ENCODE measurements at places on chromosomes 5 and 9.

- DNase-seq: no peak
Measured at GRCh38 chr5:124678468-124678867, 68.0 kb downstream of the ZNF608 start.

DNA sequence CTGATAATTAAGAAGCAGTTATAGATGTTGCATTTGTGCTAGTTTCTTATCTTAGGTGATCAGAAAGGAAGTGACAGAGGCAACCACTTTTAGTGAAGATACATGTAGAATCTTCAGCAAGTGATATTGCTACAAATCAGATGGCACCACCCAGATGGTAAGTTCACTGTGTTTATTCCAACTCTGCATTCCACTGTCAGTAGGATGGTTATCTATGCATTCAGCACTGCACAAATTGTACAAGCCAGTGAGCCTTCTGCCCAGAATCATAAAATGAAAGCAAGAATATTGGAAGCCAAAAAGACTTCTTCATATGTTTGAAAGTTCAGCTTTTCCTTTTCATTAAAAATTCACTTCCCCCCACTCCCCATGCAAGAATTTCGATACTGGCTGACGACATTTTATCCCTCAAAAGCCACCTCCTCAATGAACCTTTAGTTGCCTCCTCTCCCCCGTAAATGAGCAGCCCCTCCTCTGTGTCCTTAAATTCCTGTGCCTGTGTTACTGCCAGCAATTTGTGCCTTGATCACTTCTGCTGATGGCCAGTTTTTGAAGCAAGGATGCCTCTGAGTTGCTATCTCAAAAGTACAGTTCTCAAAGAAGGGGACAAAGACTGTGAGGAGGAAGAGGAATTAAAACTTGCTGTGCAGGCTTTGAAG is 91.6 kb downstream of the ZSWIM6 start:
- DNase-seq: no peak

- no peak for DNase-seq
Measured at GRCh38 chr9:91433180-91433579, 9.5 kb upstream of the NFIL3 start.

DNA sequence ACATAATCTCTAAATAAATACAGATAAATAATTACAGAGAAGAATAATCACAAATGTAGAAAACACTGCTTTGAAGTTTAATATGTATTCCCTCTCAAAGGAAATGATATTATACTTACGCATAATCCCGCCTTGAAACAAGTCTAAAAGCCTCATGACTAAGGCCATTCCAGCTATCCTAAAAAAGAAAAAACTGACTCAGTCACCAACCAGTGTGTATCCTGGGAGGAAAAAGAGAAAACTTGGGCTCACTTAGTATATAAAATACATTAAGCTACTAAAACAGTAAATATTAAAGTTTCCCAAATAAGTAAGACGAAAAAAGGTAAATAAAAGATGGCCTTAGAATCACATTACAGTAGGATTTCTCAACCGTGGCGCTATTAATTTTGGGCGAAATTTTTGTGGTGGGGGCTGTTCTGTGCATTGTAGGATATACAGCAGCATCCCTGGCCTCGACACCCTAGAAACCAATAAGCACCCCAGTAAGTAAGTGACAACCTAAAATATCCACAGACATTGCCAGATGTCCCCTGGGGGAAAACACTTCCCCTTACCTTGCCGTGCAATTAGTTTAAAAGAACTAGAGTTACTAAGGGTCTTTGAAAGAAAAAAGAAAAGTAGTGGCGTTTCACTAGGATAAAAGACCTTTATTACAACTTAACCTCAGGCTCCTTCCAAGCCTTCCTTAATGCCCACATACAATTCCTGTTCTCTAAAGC is 1.1 kb downstream of the HSPA9 start:
- no peak for DNase-seq

- DNase-seq: no peak
Measured at GRCh38 chr5:144352732-144353317, 182.2 kb downstream of the KCTD16 start.

- DNase-seq: no peak
Measured at GRCh38 chr5:142692321-142692894, 6.5 kb upstream of the FGF1 start.

DNA sequence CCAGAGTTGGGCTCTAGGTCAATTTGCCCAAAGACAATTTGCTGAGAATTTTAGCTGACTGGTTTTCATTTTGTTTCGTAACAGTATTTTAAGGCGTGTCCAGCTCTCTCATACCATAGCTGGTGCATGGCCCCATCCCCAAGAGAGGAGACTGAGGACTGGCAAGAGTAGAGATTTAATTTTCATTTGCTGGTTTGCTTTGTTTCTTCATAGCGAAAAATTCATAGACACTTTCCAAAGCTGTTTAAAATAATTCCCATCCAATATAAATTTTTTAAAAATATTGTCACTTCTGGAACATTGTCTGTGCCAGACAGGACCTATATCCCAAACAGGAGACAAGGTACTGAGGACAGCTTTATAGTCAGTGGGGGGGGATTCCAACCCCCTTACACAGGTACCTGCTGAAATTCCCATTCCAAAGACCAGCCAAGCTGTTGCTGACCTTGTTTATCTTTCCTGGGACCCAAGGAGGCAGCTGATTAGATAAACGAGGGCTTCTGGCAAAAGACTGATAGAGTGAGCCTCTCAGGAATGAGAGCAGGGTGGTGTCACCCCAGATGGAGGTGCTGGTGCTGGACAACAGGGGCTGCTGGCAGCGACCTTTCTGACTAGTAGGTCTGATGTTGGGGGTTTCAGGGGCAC is 6.8 kb upstream of the ANGPTL2 start:
- DNase-seq: no peak

DNA sequence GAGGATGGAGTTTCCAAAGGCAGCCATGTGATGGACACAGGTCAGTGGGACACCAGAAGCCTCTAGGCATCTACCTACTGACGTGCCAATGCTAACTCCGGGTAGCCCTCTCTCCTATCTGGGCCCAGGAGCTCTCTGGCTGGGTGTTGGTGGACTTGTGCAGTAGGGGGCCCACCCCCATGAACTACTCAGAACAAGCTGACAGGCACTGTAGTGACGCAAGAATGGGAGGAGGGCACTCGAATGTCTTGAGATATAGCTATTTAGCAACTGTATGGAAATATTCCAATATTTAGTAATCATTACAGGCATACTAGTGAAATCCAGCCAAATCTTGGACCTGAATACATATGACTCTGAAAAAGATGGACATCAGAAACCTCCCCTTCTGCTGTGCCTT is 5.7 kb upstream of the DOCK2 start:
- no peak for DNase-seq

- DNase-seq: no peak
Measured at GRCh38 chr9:77427256-77427927, 220.7 kb downstream of the GNA14 start.

DNA sequence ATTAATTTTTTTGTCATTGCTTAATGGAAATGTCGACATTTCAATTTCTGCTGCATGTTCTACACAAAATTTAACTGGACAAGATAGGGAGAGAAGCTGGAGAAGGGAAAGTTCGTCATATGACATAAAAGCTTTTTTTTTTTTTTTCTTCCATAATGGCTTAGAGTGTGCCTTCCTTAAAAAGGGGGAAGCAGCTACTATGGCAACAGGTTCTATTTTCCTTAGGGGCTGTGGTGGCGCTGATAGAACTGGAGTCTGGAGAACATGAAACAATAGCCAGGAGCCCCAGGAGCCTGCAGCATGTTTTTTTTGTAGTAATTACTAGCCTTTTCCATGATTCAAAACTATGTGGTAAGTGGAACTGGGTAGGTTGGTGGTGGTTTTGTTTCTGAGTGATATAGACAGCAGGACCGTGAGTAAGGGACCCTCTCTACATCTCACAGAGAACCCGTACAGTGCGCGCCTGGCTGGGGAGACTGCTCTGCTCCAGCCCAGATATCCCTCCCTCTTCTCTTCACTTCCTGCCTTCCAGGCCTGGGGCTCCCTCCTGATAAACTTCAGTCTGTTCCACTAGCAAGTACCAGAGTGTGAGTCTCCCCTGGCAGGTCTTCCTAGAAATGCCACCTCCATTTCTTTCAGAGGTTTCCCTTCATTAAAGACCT is 301.6 kb downstream of the NR3C1 start:
- no peak for DNase-seq

DNA sequence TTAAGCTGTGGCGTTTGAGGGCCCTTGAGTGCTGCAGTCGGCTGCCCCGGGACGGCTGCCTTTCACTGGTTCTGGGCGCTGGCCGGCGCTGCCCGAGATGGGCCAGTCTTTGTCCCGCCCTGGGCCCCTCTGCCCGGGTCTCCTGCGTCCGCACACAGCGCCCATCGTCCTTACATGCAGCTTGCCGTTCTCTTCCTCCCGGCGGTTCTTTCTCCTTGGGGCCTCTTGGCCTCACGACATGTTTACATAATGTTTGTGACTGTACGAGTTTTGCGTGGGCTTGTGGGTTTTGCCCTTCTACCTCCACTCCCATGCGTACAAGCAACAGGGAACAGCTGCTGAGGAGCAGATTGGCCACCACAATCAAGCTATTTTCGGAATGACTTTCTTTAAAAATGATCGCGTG is 618 bp downstream of the TNPO1 start:
- peak; percentile 37 for DNase-seq

- DNase-seq: no peak
Measured at GRCh38 chr5:150203832-150204589, 14.1 kb downstream of the SLC6A7 start.

DNA sequence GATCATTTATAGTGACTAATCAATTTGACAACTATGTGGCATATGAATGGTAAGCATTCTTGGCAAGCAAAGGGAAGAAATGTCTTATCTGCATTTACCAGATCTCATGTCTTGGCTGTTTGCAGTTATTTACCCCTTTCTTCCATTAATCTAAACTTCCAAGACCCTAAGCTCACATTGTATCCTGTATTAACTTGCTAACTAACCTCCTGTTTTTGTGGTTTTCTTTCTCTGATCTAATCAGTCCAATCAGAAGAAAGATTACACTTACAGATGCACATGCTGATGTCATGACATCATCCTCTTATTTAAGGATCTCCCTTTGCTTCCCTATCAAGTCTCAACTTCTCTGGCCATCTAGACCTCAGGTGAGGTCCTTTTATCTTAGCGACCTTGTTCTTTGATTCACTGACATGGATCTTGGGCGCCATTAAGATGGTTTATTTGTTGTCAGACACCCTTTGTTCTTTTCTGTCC is 95.5 kb downstream of the F2RL2 start:
- DNase-seq: no peak

DNA sequence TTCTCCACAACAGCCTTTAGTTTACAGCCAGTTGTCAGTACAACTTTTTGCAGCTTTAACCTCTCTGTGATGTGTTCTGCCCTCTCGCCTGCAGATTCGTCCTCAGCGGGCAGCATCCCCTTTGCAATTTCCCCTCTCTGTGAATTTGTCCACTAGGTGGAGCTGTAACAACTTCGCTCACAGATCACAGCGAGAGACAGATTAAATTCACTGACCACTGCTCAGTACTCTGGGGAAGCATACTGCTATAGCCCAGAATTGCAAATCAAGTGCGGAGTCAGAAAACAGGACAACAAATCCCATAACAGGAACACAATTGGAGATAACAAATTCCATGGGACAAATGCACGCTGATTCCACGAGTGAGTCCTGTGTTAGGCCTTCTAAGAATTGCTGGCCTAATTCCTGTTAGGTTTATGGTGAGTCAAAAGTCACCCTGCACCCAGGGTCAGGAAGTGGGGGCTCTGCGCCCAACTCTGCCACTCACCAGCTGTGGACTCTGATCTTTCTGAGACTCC is 2124.9 kb downstream of the MAT2B start:
- no peak for DNase-seq

DNA sequence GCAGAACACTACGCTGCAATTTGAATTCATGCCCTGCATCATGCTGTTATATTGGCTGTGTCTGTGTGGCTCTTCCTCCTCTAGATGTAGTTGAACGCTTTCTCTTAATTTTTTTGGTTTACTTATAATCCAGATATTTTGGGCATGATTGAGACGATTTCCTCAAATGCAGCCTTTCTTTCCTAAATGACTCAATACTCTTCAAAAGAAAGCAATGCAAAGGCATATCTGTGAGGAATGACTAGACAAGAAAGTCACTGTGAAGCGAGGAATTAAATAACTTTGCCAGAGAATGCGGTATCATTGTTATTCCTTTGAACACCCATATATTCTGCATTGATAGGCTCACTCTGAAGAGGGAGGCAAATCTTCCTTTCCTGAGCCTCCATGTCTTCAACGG is 152.8 kb downstream of the YIPF5 start:
- DNase-seq: no peak
